Type B pancreatic cell (in vitro differentiated cells): ENCODE measurements at places on chromosomes 12 and 14.

GRCh38 chr12:22625762-22626294, 857 bp downstream of the ETNK1 start:
- DNase-seq = no peak

GRCh38 chr12:65126482-65126881, 5.4 kb upstream of the WIF1 start:
- no peak for DNase-seq

GRCh38 chr14:54189748-54190354, 207.0 kb upstream of the CDKN3 start:
- DNase-seq = no peak

DNA sequence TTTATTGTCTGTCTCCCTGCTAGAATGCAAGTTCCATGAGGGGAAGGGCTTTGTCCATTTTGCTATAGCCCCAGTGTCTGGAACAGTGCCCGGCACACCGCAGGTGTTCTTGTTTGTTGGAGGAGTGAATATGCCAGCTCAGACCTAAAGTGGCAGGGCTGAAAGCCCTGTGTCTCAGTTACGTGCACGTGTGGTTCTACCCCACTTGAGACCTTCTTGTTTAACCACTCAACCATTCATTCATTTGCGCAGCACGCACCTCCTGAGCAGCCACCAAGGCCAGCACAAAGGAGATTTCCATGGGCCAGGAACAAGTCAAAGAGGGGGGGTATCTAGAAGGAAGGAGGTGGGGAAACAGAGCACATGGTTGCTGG, 338.0 kb upstream of the FKBP4 start:
- DNase-seq = no peak

- no peak for DNase-seq
Observed at GRCh38 chr14:35285168-35286002, 6.8 kb upstream of the PSMA6 start.

- DNase-seq = no peak
Observed at GRCh38 chr14:68682166-68683103, 110.4 kb downstream of the ZFP36L1 start.

DNA sequence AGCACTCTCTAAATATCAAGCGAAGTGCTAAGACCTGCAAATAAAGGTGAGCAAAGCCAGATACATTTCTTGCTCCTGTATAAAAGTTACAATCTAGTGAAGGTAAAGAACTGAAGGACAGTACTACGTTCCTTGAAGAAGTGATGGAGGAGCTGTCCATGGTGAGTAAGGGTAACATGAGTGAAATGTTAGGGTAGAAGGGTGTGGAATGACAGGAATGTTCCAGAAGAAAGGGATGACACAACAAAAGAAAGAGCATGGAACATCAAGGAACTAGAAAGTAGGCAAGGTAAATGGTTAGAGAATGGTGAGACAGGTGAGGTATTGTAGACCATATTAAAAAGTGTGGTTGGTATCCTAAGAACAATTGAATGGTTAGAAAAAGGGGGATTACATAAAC, 272.4 kb downstream of the ACSS3 start:
- no peak for DNase-seq

GRCh38 chr12:121576851-121577391, 3.9 kb downstream of the KDM2B start:
- DNase-seq = no peak

DNA sequence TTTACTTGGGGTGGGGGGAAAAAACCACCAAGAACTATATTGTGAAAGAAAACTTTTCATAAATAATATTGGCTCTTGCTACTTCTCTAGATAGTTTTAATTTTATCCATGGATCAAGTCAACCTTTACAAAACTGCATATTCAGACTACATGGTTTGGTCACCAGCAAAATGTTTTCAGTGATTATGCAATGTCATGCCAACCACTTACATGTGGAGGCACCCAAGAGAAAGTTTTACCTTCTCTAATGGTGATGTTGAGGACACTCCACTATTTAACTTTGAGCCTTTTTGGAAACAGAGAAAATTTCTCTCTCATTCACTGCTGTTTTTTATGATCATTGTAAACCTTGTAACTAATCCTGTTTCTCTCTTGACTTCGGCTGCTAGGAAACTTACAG, 21.6 kb downstream of the PLCZ1 start:
- DNase-seq = no peak

GRCh38 chr12:131409211-131409610, 301.7 kb upstream of the SFSWAP start:
- no peak for DNase-seq

GRCh38 chr14:39681782-39682399, 249.7 kb upstream of the FBXO33 start:
- DNase-seq = no peak

DNA sequence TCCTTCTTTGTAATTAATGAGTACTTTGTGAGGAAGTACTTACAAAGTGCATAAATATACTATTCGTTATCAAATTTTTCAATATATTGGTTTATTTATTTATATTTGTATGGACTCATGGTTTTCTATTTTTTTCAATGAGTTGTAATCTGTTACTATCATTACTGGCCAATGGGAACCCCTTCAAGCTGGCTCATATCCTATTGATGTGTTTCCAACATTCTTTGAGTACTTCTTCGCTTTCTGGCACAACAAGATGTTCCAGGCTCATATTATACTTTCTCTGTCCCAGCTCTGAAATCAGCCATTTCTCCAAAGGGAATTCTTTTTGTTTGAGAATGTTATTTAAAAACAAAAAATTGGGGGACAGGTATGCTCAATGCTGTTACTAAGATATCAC, 17.5 kb downstream of the YBX3 start:
- DNase-seq = no peak

- no peak for DNase-seq
Observed at GRCh38 chr14:99263564-99264330, 8.2 kb downstream of the BCL11B start.

DNA sequence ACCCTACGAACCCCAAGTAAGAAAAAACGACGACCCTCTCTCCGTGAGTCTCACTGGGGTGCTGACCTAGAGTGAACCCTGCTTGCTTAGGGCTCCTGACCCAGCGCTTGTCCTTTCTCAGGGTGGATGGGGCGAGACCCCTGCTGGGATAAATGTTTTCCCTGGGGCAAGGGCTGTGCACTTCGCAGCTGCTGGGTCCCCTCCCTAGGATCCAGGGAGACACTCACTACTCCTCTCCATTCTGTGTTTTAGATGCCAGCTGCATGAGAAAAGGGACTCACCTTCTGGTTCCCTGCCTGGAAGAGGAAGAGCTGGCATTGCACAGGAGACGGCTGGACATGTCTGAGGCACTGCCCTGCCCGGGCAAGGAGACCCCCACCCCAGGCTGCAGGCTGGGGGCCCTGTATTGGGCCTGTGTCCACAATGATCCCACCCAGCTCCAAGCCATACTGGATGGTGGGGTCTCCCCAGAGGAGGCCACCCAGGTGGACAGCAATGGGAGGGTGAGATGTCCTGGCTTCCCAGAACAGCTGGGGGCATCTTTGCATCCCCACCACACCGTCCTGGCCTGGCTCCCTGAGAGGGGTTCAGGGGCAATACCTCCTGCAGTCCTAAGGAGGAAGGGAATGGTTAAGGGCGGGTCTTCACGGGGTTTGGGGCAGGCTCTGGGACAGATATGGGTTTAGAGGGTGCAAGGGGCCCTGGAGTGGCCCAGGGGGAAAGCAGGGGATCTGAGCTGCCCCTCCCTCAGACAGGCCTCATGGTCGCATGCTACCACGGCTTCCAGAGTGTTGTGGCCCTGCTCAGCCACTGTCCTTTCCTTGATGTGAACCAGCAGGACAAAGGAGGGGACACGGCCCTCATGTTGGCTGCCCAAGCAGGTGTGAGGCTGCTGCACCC, 663 bp downstream of the ANKRD33 start:
- no peak for DNase-seq

DNA sequence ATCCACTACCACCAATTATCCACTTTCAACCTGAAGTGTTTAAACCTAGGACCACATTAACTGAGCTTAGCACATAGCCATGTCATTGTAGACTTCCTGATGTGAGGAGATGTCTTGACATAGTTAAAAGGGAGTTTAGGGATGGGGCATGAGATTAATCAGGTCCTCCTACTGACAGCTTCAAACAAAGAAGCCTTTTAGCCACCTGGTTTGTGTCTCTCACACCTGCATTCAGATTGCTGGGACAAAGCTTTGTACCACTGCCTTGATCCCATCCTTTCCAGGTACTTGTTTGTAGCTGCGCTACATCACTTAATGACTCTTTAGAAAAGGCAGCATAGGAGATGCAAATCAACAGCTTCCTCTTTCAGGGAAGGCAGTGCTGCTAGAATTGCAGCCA, 340.7 kb upstream of the DDHD1 start:
- DNase-seq = no peak

GRCh38 chr12:92121826-92122225, 23.8 kb downstream of the BTG1 start:
- DNase-seq = no peak

- DNase-seq = no peak
Observed at GRCh38 chr14:20294636-20295035, 11.1 kb downstream of the TTC5 start.

DNA sequence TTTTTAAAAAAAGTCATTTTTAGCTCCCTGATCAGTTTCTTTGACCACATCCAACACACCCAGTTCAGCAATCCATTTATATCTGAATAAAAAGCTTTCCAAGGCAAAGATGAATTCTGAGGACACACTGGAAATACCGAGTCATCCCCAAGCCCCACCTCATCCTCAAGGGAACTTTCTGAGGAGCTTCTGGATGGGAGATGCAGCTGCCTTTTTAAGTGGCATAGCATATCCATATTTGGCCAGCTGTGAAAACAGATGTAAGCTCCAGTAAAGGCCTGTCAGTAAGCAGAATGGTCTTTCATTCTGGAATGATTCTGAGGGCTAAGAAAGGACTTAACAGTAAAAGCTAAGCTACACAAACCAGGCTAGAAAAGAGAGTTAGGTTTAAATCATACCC, 18.4 kb downstream of the ZFYVE1 start:
- no peak for DNase-seq

GRCh38 chr14:59301354-59301753, 112.9 kb downstream of the DAAM1 start:
- DNase-seq = no peak

- no peak for DNase-seq
Observed at GRCh38 chr12:111185889-111186227, 183.0 kb downstream of the PHETA1 start.

- DNase-seq = no peak
Observed at GRCh38 chr12:98244136-98244535, 271.3 kb upstream of the TMPO start.

- no peak for DNase-seq
Observed at GRCh38 chr14:73324533-73324932, 87.2 kb downstream of the PAPLN start.

GRCh38 chr12:87196321-87196720, 832.9 kb downstream of the C12orf50 start:
- no peak for DNase-seq

GRCh38 chr12:71719647-71720370, 33.9 kb downstream of the TMEM19 start:
- DNase-seq = no peak

DNA sequence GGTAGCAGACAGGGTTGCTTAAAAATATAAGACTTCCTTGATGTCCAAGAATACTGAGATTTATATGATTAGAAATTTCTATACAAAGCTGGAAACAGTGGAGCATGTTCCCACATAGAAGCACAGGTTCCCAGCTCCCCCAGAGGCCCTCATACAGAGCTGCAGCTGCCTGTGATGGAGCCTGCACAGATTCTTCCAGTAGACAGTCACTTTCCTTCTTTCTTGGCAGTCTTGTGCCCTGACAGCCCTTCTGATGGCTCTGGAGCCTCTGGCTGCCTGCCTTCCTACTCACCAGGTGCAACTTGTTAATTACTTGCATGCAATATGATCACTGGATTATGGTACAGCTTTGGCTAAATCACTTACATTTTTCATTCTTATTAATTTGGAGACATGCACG, 44.4 kb downstream of the BICD1 start:
- DNase-seq = no peak

GRCh38 chr14:66635435-66635834, 127.5 kb downstream of the GPHN start:
- DNase-seq = no peak

- DNase-seq = no peak
Observed at GRCh38 chr14:55553791-55554190, 26.2 kb upstream of the KTN1 start.

DNA sequence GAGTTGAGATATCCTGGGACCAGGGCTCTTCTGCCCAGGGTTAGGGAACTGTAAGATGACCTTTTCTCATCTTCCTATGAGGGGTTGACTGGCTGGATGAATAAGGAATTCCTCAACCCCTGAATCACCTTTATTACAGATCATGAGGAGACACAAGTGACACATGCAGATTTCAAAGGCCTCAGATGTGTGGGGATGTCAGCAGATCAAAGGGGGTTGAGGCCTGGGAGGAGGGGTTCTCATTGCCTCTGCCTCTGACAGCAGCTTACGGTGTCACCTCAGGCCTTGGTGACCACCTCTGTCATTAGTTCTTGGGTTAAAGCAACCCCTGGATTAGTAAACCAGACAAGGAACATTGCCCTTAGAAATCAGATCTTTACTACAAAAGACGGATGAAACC, 2.1 kb upstream of the KRT72 start:
- DNase-seq = no peak

DNA sequence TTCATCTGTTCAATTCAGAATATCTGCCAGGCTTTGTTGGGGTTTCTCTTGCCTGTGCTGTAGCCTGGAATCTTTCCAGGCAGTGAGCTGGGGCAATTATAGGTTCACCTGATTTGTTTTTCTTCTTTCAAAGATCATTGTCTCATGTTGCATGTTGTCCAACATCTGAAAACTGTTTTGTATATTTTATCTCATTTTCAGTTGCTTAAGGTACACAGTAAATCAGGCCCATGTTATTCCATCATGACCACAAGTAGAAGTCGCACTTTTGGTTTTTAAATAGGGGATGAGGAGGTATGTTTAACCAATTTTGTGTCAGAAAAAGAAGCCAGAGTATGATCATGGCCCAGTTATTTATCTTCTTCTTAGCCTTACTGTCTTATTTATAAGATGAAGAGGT, 24.9 kb upstream of the FUT8 start:
- no peak for DNase-seq

GRCh38 chr12:105907982-105908381, 230.8 kb downstream of the NUAK1 start:
- no peak for DNase-seq

DNA sequence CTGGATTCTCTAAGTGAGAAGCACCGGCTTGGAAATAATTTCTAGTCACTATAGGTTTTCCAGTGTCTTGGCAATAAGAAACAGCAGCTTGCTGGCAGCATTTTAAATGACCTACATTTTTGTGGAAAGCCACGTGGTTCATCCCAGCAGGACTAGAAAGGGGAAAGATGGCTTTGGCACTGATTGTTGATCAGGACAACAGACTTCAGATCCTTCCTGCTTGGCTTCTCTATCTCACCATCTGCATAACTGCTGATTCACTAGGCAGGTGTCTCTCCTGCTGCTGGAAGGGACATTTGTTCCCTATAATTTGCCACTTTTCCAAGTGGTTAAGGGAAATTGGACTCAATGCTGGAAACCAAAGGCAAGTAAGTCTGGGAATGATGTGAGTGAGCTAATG, 131.0 kb downstream of the TTC8 start:
- no peak for DNase-seq

- DNase-seq = no peak
Observed at GRCh38 chr12:78157199-78157598, 326.5 kb downstream of the NAV3 start.
